Inflammatory macrophage (primary cell): ENCODE measurements at places on chromosomes 1 and 21.

DNA sequence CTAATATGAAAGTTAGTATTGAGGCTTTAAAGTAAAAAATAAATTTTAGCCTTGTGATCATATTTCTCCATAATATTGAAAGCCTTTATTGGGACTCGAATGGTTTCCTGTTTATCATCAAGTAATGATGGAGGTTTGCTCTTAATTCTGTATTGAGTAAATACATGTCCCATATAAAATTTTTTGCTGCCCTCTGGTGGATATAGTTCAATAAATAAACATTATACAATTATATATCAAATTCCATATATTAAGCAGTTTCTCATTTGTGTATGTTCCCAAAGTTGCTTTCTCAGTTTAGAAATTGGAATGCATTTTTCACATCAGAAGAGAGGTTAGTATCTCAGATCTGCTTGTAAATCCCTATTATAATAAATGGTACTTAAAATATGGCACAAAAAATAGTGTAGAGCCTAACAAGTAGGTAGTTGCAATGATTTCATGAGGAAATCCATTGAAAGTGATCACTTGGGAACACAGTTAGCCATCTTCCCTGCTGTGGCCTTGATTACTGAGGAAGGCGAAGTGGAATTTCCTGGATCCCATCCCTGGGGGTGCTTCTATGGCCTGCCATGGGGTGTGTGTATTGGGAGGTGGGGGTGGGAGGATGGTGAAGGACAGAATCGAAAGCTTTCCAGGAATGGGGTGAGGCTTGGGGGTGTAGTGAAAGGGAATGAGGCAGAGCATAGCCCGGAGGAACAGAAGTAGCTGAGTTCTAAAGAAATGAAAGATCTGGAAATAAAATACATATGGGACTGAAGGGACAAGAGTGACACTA, 84.1 kb upstream of the C21orf91 start:
- no peak for DNase-seq

- DNase-seq, result no peak
Observed at GRCh38 chr1:12420171-12420570, 190.3 kb downstream of the VPS13D start.

- no peak for DNase-seq
Observed at GRCh38 chr1:203407296-203407695, 56.4 kb upstream of the FMOD start.

DNA sequence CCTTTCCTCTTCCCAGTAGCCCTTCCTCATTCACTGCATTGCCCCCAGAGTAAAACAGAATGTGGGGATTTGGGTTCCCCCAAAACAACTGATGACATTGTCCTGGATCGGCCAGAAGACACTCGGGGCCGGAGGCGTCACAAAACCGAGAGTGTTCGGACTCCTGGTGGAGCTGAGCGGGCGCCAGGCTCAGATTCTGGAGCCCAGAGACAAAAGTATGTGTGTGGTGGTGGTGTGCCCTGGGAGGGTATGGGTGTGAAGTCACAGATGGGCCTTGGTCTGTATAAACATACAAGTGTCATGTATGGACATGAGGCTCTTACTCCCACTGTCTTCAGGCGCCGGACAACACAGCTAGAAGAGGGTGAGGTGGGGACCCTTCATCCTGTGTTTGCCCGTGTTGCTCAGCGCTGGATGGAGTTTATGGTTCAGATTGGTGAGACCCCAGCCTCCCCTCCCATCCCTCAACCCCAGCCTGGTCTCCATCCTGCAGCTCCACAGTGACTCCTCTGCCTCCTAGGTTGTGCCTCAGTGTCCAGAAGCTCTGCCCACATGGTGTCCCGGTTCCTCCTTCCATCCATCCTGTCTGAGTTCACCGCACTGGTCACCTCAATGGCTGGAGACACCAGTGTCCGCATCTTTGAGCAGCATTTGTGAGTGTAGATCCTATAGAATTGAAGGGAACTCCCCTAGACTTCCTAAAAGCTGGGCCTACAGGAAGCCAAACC, 12.4 kb downstream of the HYI start:
- DNase-seq, result no peak

- no peak for DNase-seq
Observed at GRCh38 chr1:910881-911721, 12.6 kb upstream of the SAMD11 start.

DNA sequence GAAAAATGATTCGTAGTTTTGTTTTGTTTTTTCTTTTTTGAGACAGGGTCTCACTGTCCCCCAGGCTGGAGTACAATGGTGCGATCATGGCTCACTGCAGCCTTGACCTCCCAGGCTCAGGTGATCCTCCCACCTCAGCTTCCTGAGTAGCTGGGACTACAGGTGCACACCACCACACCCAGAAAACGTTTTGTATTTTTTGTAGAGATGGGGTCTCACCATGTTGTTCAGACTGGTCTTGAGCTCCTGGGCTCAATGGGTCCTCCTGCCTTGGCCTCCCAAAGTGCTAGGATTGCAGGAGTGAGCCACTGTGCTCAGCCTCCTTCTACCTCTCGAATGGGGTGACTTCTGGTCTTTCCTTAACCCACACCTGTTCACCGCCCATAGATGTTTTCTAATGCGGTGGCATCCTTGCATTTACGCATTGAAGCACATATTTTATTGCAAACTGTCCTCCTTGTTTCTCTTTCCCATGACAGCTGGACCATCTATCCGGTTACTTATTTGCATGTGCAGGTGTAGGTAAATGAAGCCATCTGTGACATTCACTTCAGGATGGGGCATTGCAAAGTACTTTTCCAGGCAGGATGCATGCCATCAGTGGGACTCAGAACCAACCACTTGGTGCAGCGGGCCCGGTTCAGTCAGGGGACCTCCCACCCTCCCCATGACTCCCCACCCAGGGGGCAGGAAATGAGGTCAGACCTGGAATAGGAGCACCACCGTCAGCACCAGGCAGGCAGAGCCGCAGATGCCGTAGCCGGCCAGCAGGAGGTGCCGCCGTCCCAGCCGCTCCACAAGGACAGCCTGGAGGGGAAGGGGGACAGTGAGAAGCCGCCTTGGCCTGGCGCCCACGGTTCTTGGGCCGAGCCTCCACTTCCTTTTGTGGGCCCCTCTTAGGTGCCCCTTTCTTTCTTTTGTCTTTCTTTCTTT, 16.5 kb downstream of the SLC2A7 start:
- peak; percentile 34 for DNase-seq

DNA sequence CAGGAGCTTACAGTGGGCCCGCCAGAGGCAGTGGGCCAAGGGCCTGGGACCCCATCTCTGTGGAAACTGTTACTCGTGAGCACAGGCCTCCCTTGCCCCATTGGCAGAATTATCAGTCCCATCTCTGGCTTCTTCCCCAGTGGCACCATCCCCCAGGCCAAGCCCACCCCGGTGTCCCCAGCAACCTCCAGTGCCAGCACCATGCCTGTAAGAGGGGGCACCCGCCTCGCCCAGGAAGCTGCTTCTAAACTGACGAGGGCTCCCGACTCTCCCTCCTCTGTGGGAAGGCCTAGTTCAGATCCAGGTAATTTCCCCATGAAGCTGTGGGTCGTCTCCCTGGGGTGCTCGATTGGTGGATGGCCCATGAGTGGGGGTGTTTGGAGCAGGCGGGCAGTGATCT, 46.8 kb downstream of the TNFRSF8 start:
- DNase-seq, result no peak

GRCh38 chr1:187509091-187509490, 680.3 kb downstream of the PLA2G4A start:
- DNase-seq, result no peak

GRCh38 chr1:97869441-97869840, 51.4 kb downstream of the DPYD start:
- no peak for DNase-seq

DNA sequence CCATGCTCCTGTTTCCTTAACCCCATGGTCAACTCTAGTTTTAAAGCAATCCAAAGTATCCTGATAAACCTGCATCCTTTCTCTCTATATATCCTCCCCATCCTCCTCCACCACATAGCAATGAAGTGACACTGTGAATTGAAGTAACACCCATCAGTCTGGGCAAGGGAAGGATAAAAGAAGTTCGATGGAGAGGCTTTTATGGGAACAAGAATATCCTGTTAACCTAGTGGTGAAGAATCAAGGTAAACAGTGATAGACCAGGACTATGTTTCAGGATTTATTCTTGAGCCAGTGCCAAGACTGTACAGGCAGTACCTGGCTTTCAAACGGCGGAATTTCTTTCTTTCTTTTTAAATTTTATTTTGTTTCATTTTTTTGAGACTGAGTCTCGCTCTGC, 17.6 kb downstream of the RABIF start:
- DNase-seq, result no peak

GRCh38 chr1:69921486-69921885, 283.9 kb downstream of the LRRC40 start:
- DNase-seq, result no peak

DNA sequence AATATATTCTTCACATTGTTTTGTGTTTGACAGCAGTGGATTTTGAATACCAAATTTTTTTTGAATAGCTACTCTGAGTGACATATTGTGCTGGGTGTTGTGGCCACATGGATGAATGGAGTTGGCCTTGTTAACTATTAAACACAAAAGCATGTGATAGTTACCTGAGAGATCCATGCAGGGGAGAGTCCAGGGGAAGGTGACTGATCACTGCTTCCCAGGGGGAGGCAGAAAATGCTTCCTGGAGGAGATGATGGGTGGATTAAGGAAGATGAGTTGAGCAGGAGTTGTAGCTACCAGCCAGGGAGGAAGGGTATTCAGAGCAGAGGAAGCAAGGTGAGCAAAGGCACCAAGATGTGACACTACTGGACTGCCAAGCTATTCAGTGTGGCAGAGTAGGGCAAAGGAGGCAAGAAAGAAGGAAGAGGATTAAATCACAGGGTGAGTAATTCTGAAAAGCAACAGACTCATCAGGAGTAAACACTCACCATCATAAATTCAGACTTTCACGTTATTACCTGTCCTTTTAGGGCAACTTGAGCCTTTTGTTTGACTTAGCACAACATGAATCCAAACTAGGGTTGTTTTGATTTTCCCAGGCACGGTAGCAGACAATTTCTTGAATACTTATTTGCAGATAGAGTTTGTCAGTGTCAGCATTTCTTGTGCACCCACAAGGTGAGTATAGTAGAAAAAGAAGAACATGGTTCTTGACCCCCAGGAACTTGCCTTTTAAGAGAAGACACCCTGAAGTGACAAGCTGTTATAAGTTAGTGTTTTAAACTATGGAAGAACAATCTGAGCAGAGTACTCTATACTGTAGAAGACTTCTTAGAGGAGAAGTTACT, 4.2 kb downstream of the CD46 start:
- DNase-seq, result no peak

- no peak for DNase-seq
Observed at GRCh38 chr1:217528271-217528670, 102.6 kb downstream of the GPATCH2 start.

- DNase-seq, result no peak
Observed at GRCh38 chr1:54168206-54168965, 15.6 kb upstream of the CDCP2 start.

DNA sequence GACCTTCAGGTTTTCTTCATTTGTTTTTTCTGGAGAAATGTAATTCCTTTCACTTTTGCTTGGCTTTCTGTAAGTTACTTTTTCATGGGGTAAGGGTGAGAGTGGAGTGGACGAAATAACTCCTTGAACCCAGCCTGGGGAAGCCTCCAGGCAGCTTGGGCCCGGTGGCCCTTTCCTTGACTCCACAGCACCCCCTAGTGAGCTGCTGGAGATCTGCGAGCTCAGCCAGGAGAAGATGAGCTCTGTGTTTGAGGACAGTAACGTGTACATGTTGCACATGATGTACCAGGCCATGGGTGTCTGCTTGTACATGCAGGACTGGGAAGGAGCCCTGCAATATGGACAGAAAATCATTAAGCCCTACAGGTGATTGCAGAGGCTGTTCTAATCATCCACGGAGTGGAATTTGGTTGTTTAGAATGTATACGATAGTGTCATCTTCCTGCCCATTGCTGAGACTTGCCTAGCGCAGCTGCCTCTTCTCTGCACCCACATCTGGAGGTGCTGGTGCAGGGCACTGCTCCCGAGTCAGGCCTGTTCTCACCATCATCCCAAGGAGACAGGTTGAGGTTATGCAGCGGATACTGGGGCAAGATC, 51.0 kb downstream of the SMYD2 start:
- DNase-seq, result peak; percentile 59

DNA sequence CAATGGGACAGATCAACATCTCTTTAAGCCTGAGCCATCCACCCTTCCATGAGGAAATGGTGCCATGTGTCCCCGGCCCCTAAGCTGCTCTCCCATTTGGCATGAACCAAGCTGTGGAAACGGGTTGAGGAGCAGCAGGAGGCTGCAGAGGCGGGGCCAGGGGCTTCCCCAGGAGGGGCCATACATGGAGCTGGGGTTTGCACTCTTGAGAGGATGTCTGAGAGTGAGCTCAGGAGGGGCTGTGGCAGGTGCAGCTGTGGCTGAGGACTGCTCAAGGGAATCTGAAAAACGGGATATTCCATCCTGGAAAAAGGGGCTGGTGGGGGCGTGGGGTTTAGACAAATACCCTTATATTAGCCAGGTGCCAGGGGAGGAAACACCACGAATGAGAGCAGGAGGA, 7.1 kb upstream of the CLEC20A start:
- DNase-seq, result no peak

DNA sequence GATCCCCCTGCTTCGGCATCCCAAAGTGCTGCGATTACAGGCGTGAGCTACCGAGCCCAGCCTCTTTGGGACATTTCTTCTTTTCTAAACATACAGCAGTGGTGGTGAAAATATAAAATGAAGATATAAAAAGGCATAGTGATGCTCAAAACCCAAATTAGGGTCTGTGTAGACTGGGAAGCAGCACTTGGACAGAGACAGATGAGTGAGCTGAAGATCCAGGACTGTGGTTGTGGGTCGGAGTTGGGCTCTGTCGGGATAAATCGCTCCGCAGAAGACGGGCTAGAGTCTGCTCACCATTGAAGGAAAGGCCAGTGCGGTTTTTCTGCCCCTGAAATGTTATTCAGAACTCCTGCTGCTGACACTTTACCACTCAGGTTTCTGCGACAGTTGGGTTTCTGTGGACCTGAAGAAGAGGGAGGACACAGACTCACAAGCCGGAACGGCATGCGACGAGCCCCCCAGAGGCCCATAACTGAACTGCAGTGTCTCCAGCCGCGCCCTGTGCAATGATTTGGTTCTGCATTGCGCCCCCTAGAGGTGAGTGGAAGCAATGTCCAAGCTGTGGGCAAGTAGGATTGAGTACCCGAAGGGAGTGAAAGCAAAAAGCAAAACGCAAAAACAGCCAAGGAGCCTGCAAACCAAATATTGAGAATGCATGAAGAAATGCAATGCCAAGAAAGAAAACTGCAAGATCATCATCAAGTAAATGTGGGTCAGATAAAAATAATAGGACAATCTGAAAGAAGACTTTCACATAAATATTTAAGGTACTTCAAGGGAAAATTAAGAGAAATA, 66.6 kb downstream of the GABPA start:
- DNase-seq, result peak; percentile 90

- DNase-seq, result peak; percentile 3
Observed at GRCh38 chr21:42614811-42615351, 38.5 kb upstream of the PDE9A start.
